ENCODE measurements at places on chromosomes 2 and 18.
A peak's percentile ranks its signal among the peaks of the same experiment; 100 is the strongest.

DNA sequence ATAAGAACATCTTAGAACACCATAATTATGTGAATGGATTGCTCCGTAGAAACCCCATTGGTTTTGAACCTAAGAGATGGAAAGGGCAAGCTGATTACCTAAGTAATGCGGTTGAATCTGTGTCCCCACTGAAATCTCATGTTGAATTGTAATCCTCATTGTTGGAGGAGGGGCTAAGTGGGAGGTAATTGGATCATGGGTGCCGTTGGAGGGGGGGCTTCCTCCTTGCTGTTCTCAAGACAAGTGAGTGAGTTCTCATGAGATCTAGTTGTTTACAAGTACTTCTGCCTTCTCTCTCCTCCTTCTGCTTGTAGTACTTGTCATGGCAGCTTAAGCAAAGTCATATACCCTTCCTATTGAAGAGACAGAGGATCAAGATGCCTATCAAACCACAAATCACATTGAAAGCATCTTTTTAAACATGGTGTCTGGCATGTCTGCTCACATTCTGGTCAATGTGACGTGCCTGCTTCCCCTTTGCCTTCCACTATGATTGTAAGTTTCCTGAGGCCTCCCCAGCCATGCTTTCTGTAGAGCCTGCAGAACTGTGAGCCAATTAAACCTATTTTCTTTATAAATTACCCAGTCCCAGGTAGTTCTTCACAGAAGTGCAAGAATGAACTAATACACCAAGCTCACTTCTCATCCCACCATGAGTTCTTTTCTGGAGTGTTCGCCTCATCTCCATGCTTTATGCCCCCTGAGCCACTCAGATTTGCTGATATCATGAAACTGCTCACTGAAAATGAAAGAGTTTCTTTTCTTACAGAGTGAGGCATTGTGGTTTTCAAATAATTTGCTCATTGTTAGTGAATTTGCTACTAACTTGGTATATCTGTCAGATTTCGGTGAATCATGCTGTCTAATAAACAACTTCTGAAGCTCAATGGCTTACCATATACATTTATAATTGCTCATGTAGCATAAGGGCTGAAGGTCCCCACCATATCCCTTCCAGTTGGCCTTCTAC, 23.6 kb downstream of the KCNE4 start:
- no peak for DNase-seq

DNA sequence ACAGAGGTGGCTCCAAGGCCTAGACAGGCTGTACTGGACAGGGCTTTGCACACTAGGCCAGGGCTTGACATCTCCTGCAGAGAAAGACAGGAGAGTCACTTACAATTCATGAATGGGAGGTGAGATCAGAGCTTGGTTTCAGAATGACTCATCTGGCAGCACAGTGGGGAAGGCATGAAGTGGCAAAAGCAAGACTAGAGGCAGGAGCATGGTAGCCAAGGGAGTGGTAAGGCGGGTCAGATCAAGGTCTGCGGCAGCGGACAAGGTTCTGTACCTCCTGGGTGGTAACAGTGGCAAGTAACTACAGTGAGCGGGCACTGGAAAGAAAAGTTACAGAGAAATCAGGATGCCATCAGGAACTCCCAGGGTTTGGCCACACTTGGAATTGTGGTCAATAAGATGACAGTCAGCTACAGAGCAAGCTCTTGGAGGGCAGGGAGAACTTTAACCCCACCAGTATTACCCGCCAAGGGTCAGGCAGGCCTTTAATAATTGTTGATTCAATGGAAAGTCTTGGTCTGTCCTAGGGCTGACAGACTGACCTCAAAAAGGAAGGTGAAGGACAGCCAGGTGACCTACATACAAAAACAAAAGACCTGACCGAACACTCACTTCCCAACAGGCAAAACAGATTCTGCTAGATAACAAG, 5.7 kb downstream of the MCFD2 start:
- peak; percentile 61 for DNase-seq

- DNase-seq = no peak
These were observed 90.2 kb upstream of the TMEM18 start for GRCh38 chr2:767440-767839.

DNA sequence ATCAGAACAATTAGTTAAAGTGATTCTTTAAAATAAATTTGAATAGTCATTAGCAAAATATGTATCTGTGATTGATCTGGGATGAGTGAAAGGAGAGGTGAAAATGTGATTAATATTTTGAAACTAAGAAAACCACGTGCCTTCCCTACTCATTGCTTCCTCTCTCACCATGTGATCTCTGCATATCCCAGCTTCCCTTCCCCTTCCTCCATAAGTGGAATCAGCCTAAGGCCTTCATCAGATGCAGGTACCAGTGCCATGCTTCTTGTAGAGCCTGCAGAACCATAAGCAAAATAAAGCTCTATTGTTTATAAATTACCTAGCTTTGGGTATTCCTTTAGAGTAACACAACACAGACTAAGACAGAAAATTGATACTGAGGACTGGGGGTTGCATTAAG, 11.2 kb upstream of the STAT1 start:
- DNase-seq = no peak

GRCh38 chr2:230658877-230659652, 53.6 kb upstream of the CAB39 start:
- DNase-seq = no peak

DNA sequence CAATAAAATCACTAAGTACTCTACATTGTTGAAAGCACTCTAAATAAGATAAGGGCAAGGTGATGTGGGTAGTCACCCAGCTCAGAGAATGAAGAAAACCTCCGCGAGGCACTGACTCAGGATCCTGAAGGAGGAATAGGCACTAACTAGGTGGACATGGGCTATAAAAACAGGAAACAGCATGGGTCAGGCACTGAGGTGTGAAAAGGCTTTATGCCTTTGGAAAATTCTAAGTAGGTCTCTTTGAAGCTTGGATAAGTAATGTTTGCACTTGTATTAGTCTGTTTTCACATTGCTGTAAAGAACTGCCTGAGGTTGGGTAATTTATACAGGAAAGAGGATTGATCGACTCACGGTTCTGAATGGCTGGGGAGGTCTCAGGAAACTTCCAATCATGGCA, 161.6 kb downstream of the EPHA4 start:
- DNase-seq = peak; percentile 8

DNA sequence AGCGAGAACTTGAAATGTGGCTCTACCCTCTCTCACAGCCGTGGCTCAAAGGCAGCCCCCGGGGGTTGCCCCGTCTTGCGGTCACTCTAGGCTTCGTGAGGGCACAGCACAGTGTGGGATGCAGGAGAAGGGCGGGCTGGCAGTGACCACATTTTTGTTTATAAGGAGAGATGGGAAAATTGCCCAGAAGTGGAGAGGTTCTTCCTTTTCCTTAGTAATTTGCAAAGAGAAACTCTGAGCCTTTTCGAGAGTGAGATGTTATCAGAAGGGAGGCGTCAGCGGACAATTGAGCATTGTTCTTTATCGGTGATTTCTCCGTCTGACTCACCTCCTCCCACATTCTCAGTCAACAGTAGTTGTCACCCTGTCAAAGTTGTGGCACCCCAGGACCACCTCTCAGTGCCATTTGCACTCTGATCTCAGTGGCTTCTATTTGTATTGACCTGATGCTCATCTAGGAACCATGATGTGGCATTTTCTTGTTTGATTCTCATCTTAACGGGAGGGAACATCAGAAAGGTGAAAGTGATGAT, 89.6 kb downstream of the ACAA2 start:
- DNase-seq = peak; percentile 72

DNA sequence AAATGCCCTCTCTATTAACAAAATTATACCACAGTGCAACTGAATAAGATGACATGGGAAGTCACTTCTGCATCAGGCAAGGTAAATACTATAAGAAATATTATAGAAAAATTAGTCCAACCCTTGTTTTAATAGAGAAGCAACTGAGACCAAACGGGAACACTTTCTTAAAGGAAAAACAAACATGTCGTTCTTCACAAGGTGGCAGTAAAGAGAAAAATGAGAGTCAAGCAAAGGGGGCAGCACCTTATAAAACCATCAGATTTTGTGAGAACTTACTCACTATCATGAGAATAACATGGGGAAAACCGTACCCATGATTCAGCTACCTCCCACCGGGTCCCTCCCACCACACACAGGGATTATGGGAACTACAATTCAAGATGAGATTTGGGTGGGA, 481.7 kb upstream of the CRIM1 start:
- DNase-seq = no peak

DNA sequence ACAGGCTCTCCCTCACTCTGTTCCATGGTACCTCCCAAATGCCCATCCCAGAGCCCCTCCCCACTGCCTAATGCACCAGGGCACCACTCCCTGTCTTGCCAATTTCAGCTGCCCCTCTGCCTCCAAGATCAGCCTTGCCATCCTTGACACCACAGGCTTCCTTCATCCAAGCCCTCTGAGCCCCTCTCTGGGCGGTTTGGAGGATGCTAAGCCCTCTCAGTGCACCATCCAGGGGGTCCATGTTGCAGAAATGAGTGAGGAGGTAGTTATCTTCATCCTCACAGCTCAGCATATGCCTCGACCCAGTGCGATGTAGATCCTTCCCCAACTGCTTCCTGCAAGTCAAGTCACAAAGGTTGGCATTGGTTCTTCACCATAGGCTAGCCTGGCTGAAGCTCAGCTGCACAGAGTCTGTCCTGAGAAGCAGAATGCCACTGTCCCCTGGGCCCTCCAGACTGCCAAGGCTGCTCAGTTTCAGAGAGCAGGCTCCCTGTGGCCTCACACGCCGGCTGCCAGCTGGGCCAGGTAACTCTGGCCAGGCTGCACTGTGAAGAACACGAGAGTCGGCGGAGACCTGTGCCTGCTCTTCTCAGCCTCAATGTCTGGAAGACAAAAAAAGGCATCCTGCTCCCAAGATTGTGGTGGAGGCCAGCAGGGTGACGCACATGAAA, 9.9 kb upstream of the MAP3K2 start:
- DNase-seq = no peak

GRCh38 chr18:11849841-11850634, 1.2 kb upstream of the CHMP1B start:
- peak; percentile 51 for DNase-seq

GRCh38 chr2:106063181-106063580, 130.9 kb downstream of the UXS1 start:
- DNase-seq = no peak

DNA sequence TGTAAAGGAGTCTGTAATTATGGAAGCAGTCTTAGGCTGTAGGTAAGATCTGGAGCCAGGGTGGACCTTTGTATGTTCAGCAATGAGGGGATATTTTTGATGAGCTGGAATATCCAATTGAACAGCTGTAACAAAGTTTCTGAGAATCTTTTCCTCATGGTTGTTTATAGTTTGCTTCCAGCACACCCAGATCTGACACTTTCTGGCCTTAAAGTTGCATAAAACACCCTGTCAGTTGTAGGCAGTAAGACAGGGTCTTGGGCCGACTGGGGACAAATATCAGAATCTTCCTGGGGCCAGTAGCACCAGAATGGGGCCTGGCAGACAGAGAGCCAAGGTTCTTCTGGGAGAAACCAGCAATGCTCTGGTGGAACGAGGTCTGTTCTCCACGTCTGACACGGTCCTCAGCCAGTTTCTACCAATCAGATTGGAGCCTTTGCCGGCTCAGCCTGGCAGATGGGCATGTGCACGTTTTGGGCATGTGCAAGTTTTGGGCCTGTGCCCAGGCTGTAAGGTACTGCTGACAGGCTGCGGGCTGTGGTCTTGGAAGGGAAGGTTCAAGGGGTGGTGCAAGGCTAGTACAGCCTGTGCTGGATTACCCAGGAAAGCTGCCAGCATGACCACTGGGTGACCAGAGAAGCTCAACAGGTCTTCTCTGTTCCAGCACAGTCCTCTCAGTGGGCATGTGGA, 89.8 kb downstream of the PRKCE start:
- DNase-seq = no peak

DNA sequence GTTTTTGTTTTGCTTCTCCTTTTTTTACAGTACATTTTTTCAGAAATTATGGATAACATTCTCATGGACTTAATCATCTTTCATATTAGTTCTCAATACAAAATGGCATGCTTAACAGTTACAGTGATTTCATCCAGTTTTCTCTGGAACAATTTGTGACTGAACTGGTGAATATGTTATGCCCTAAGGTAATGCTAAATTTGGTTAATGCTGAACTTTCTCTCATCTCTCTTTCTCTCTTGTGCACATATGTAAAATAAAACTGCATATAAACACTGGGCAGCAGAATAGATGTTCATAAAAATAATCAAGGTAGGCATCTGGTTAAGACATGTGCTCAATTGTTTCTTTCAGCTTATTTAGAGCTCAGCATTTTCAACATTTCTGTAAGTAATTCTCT, 196.3 kb upstream of the TMEFF2 start:
- no peak for DNase-seq

GRCh38 chr2:197600306-197600705, 75.1 kb downstream of the RFTN2 start:
- no peak for DNase-seq

- DNase-seq = no peak
These were observed 20.1 kb upstream of the ID2 start for GRCh38 chr2:8661736-8662135.

GRCh38 chr2:64391940-64392339, 62.0 kb upstream of the LGALSL start:
- DNase-seq = no peak

DNA sequence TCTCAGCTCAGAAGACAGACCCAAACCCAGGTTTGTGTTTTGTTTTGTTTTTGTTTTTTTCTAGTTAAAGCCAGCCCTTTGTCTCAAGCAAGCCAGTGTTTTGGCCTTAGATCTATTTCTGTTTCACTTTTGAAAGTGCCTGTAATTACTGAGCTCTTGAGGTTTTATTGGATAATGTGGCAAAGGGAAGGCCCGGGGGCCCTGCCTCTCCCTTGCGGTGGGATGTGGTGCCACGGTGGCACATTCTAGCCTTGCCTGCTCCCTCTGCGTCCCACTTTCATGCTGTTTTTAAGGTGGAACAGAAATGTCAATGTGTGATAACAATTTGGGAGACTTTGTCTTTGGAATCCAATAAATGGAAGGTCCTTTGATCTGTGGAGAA, 2.5 kb downstream of the HPCAL1 start:
- DNase-seq = no peak

- DNase-seq = no peak
These were observed at the start of gene CREG2 for GRCh38 chr2:101387151-101387834. Gene CREG2, minus strand, starts transcription at chr2:101387503. Its CDS starts 46 bp downstream, at chr2:101387457.

DNA sequence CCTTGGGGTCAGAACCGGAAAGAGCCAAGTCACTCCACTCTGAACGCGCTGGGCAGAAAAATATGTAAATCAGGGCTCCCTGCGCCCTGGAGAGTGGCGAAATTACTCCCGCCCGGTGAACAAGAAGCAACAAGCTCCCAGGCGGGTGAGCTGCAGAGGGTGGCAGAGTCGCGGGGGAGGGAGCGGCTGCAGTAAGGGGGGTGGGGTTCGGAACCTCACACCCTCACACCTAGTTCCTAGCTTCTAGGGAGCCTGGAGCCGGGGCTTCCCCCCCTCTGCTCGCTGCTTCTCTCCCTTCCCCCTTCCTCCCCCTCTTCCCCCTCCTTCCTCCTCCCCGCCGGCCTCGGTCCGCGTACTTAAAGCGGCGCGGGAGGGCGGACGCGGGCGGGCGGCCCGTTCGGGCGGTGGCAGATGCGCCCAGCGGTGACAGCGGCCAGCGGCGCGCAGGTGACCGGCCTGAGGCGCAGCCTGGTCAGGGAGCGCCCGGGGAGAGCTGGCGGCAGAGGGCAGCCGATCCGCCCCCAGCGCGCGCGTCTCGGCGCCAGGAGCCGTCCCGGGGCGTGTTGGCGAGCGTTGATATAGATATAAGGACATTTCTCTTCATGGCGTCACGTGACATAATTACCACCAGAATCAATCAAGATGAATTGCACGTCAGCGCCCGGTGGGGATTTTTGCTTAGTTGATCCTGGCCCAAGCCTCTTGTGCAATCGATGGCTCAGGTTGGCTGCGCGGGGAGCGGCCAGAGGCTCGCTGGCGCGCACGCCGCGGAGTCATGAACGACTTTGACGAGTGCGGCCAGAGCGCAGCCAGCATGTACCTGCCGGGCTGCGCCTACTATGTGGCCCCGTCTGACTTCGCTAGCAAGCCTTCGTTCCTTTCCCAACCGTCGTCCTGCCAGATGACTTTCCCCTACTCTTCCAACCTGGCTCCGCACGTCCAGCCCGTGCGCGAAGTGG, at the start of gene HOXD11:
TSS of gene HOXD11 (plus strand) at position 700 of the 959 bp plus-strand sequence. CDS start at position 776, 76 bp downstream.
- no peak for DNase-seq
